ENCODE measurements at places on chromosomes 4 and X.

DNA sequence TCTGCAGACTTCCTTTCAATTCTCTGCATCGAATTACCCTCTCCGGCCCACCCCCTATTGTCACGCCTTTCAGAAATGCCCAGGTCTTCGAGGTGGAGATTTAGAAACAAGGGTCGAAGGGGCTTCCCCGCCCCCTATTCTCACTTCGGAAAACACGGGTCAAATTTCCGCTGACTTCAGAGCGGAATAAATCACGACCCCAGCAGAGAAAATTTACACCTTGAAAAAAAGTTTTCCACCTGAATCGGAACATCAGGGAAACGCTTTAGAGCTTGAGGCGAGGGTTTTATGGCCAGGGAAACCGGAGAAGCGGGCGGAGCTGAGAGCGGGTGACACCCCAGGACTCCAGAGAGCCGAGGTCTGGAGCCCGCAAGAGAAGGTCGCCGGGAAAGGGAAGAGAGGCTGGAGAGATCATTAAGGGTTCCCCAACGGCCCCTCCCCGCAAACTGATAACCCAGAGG, 1.6 kb downstream of the SHISA3 start:
- DNase-seq, result no peak

DNA sequence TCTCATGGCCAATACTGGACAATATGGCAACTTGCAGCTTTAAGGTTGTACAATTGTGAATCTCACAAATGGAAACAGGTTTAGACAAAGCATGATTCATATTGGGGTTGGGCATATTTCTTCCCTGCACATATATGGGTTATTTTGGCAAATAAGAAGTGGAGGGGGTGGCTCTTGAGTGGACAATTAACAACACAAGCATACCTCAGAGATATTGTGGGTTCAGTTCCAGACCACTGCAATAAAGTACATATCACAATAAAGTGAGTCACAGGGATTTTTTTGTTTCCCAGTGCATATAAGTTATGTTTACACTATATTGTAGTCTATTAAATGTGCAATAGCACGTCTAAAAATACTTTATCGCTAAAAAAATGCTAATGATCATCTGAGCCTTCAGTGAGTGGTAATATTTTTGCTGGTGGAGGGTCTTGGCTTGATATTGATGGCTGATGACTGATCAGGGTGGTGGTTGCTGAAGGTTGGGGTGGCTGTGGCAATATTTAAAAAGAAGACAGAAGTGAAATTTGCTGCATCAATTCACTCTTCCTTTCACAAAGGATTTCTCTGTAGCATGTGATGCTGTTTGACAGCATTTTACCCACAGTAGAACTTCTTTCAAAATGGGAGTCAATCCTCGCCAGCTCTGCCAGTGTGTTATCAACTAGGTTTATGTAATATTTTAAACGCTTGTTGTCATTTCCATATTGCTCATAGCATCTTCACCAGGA, 50.5 kb upstream of the OGT start:
- DNase-seq, result no peak

GRCh38 chr4:98987720-98988119, 7.8 kb upstream of the METAP1 start:
- no peak for DNase-seq

- no peak for DNase-seq
These were observed 519.1 kb downstream of the IQCM start for GRCh38 chr4:149296503-149296902.

DNA sequence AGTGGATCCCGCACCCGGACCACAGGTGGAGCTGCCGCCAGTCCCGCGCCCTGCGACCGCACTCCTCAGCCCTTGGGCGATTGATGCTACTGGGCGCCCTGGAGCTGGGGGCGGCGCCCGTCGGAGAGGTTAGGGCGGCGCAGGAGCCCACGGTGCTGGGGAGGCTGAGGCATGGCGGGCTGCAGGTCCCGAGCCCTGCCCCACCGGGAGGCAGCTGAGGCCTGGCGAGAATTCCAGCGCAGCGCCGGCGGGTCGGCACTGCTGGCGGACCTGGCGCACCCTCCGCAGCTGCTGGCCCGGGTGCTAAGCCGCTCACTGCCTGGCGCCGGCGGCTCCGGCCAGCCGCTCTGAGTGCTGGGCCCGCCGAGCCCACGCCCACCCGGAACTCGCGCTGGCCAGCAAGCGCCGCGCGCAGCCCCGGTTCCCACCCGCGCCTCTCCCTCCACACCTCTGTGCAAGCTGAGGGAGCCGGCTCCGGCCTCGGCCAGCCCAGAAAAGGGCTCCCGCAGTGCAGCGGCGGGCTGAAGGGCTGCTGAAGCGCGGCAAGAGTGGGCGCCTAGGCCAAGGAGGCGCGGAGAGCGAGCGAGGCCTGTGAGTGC, 1256.5 kb downstream of the STIM2 start:
- no peak for DNase-seq

DNA sequence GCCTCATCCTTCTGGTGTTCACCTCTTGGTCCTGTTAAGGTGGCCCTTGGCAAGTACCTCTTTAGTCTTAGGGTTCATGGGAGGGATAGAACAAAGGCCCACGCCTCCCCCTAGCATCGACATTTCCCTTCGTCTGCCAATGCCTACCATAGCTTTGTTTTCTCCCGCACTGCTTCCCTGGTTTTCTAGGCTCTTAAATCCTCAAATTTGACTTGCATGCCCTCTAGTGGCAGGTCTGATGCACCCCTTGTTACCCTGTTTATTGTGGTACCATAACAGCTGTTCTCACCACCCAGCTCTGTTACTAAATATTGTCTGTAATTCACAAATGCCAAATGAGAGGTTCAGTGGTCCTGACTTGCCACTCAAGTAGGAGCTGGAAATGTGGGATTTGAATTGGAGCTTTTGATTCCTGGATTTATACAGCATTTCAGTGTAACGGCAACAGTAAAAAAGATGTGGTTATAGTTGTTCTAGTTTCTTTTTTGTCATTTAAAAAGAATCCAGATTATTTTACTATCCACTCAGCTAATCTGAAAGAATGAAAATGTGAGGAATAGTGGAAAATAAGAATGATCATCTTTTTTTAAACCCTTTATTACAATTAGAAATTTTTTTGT, 100.1 kb downstream of the REPS2 start:
- peak; percentile 75 for DNase-seq
